ENCODE measurements at places on chromosomes 7 and 10.

DNA sequence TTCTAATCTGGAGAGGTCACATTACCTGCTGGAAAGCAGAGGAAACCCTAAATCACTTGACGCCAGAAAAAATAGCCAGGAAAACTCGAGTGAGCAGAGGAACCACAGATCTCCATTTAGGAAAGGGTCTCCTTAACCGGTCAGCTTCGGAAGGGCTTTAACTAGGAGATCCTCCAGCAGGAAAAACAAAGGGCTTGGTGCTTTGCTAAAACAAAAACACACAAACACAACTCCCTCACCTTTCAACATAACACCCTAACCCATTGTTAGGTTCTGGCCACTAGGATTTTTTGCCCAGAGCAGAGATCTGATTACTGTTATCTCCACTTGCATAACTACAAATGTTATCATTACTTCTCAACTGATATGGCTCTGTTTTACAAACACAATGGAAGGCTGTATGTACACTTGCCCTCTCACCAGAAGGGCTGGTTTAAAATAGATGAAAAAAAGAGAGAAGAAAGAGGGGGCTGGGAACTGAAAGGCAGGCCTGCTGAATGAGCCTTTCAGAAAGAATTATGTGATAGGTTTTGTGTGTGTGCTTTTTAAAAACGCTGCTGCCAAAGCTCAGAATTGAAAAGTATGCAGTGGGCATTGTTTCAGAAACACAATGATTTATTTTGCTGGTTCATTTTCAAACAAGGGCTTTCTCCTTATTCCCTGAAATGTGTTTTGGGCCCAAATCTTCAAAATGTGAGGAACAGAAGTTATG lies 161.5 kb downstream of the FGFR2 start:
- no peak for DNase-seq

DNA sequence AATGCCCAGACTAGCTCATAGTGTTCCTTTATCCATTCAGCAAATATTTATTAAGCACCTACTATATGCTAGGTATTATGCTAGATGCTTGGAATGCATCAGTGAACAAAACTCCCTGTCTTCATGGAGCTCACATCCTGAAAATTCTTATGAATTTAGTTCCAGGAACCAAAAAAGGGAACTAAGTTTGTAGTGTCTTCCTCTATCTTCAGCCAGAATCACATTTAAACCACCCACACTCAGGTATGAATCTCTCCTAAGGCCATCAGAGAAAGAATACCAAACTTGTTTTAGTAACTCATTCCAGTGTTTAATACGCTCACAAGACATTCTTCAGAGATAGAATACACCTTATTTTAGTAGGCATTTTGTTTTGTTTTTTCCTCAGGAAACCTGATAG lies 10.1 kb upstream of the EGR2 start:
- no peak for DNase-seq

GRCh38 chr10:59470570-59470969 lies 108.2 kb upstream of the FAM13C start:
- DNase-seq = no peak

DNA sequence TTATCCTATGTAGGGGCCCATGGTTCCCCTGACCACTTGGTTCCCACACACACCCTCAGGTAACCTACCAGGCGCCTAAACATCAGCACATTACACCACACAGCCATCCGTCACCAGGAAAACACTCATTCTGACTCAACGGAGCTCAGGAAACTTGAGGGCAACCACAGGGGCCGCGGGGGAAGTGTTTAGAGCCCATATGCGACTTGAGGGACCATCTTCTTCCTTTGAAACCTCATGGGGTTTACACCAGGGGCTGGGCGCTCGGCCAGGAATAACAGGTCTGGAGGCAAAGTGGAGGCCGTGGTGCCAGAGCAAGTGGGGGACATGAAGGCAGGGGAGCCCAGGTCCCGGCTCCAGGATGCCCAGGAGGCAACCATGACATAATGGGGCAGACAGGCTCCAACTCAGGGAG lies 1.5 kb downstream of the STX1A start:
- DNase-seq = peak; percentile 88

DNA sequence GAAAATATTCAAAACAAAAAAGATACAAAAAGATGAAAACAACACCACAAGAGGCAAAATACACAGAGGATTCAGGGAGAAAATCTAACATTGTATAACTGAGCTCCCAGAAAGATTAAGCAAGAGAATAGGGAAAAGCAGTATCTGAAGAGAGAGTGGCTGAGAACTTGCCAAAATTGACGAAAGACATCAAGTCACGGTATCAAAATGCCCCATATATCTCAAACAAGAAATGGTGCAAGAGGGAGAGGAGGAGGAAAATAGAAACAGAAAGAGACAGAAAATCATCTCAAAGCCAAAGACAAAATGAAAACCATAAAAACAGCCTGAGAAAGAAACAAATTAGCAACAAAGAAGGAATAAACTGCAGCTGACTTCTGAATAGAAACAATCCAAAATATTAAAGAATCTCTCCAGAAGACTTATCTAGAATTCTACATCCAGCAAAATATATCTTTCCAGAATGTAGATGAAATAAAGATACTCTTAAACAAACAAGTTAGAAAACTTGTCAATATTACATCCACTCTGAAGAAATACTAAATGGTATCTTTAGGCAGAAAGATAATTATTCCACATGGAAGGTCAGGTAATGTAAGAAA lies 5.5 kb downstream of the USP6NL start:
- peak; percentile 48 for DNase-seq

- DNase-seq = no peak
These were observed 10.9 kb downstream of the CTTNBP2 start for GRCh38 chr7:117862378-117862777.

DNA sequence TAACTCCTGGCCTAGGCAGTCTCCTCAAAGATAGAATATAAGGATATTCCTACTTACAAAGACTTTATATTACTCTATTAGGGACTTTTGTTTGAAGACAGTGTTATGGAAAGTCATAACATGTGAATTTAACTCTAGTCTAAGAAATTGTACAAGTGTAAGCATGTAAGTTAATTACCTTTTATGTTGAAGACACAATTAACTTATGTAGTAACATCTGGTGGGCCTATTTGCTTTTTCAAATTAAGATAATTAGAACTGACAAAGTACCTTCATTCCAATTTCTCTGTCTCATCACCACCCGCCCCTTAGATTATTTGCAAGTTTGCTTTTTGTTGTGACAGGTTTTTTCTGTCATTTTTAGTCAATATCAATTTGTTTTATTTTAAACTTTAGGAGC lies 126.0 kb upstream of the THSD7A start:
- no peak for DNase-seq

- peak; percentile 10 for DNase-seq
These were observed 269.3 kb downstream of the POLR1F start for GRCh38 chr7:19439517-19439916.

- no peak for DNase-seq
These were observed 324.2 kb upstream of the ZMIZ1 start for GRCh38 chr10:78744491-78745090.
